ENCODE measurements at places on chromosomes 5 and 9.

DNA sequence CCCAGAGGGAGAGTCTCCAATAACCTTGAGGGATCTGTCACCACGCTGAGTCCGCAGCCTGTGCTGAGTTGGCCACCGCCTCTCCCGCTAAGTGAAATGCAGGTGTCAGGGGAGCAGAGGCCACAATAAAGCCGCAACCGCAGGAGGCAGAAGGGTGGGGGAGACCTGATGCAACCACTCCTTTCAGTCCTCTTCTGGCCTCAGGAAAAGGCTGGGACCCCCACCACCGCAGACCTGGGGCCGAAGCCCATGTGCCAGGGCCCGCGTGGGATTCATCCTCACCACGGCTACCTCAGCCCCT lies 576 bp downstream of the MAP1B start:
- H3K4me1 ChIP-seq = 0 out of 2 replicates have a peak, but pooled peaks cover 5% of the 10 kb centered on the region
- peak overlapping the region; percentile 43 for H3K4me3 ChIP-seq
- peaks cover 5% of the 10 kb centered on the region for H3K27me3 ChIP-seq
- no peak overlapping the region for H3K27ac ChIP-seq
- no peaks in the 10 kb centered on the region for H3K36me3 ChIP-seq
- DNase-seq = peak; percentile 18

- no peak overlapping the region for H3K27ac ChIP-seq
- no peak overlapping the region for H3K4me3 ChIP-seq
- no peak for DNase-seq
- H3K27me3 ChIP-seq = no peaks in the 10 kb centered on the region
Observed at GRCh38 chr9:129104051-129104450, 6.5 kb downstream of the CRAT start.

DNA sequence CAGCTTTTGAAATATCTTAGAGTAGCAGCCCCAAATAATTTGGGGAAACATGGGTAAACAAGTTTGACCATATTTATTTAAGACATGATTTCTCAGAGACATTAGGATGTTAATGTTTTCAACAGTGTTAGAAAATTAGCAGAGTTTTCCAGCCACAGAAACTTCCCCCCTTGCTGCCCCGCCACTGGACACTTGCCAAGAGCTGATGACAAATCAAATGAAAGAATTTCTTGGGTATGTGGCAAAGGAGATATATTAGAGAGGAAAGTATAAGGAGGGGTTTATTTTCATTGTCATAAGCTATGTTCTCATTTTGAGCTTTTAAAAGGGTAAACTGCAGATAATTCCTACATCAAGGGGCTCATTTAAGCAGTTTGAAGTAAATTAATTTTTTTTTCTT lies 15.9 kb downstream of the GABRA1 start:
- no peak overlapping the region for H3K4me3 ChIP-seq
- no peaks in the 10 kb centered on the region for H3K36me3 ChIP-seq
- H3K4me1 ChIP-seq = no peaks in the 10 kb centered on the region
- H3K27ac ChIP-seq = no peak overlapping the region

GRCh38 chr5:107997338-107997980 lies 326.7 kb upstream of the EFNA5 start:
- no peak for DNase-seq
- no peaks in the 10 kb centered on the region for H3K4me1 ChIP-seq
- no peaks in the 10 kb centered on the region for H3K36me3 ChIP-seq
- H3K27ac ChIP-seq = no peak overlapping the region

GRCh38 chr5:67511911-67512310 lies 315.3 kb upstream of the CD180 start:
- no peaks in the 10 kb centered on the region for H3K27me3 ChIP-seq
- no peak overlapping the region for H3K4me3 ChIP-seq
- no peaks in the 10 kb centered on the region for H3K4me1 ChIP-seq
- no peaks in the 10 kb centered on the region for H3K36me3 ChIP-seq
- no peak for DNase-seq
- no peak overlapping the region for H3K27ac ChIP-seq

All from Caco-2 (cell line).